ENCODE measurements at places on chromosomes 7 and 10.

- DNase-seq: no peak
Measured at GRCh38 chr7:150756858-150757257, 19.6 kb downstream of the GIMAP5 start.

DNA sequence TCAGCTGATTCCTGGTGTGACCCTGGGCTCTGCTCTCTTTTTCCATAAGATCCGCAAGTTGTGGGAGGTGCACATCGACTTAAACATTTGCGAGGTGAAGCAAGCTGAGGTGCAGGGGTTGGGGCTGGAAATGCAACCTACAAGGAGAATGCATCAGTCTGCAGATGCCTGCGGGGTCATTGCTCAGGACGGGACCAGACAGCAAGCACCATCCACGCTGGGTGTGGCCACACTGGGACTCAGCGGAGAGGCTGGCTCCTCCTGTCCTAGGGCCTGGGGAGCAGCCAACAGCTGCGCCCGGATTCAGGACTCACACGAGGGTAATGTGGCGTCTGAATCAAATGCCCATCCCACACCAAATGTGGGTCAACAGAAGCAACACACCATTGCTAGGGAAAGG, 33.8 kb downstream of the STK32C start:
- no peak for DNase-seq

GRCh38 chr10:29756451-29756850, 121.7 kb upstream of the SVIL start:
- DNase-seq: no peak

- DNase-seq: no peak
Measured at GRCh38 chr10:5568984-5569383, 44.2 kb downstream of the CALML3 start.

GRCh38 chr7:77388055-77388641, 28.0 kb downstream of the GSAP start:
- no peak for DNase-seq

GRCh38 chr10:86123304-86123703, 243.3 kb downstream of the GRID1 start:
- DNase-seq: no peak

DNA sequence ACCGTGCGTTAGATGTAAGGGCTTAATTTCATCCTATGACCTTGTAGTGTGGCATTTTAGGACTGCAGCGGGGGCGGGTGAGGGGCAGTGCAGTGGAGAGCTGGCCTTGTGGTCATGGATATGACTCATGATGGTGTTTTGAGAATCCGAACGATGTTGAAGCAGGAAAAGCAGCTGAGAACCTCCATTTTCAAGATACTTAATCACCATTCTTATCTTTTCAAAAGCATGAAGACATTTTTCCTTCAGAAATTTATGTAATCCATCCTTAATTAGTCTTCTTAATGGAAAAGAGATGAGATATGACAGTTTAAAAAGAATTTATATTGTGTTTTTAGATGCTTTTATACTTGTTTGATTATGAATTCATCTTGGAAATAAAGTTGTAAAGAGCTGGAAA, 9.6 kb downstream of the ATP5F1C start:
- no peak for DNase-seq

- DNase-seq: no peak
Measured at GRCh38 chr10:30751678-30752331, 122.3 kb upstream of the LYZL2 start.

DNA sequence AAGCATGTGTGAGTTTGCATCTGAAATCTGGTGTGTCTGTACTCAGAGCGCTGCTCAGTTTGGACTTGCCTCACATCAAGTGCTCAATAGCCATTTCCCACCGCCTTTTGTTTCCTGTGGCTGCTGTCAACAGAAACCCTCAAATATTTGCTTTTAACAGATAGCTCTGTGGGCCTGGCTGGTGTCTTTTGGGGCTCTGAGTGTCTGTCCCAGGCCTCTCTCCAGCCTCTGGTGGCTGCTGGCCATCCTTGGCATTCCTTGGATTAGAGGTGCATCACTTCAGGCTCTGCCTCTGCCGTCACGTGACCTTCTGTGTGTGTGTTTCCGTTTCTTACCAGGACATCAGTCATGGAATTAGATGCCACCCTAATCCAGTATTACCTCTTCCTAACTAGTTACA, 9.3 kb downstream of the YKT6 start:
- no peak for DNase-seq

DNA sequence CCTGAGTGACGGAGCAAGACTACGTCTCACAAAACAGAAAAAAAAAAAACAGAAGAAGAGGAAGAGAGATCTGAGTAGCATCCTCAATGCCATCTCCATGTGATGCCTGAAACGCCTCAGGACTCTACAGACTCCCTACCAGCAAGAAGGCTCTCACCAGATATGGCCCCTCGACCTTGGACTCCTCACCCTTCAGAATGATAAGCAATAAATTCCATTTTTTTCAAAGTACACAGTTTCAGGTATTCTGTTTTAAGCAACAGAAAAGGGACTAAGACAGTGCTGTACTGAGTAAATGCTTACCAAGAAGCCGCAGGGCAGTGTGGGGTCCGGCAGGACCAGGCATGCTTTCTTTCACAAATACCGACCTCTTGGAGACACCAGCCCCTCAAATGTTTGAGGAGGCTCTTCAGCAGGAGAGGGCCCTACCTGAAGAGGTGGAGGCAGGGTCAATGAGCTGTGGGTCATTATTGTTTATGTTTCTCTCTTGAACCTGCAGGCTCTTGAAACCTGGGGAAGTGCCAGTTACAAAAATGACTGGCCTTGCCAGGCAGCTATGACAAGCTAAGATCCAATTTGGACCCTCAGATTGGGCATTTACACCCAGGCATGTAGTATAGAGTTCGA, 204.1 kb upstream of the LYZL1 start:
- DNase-seq: no peak

GRCh38 chr10:87636313-87636915, 23.3 kb upstream of the PAPSS2 start:
- DNase-seq: no peak

DNA sequence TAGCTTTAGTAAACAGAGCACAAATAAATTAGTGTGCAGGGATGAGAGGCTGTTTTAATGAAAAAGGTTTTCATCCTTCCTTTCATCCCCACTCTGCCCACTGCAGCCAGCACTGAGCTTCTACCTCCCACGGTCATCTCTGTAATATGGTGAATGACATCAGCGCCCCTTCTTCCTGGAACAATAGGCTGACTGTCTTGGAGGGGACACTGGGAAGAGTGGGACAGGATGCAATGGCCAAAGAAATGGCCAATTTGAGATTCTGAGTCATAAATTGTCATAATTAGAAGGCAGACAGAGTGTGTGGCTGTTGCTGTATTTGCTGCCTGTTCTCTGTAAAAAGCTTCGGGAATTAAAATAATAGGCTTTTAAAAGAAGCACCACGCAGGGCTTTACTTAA, 126.7 kb upstream of the CALN1 start:
- no peak for DNase-seq

GRCh38 chr10:86339226-86339865, 27.2 kb downstream of the GRID1 start:
- no peak for DNase-seq

GRCh38 chr7:80721883-80722615, 83.6 kb downstream of the CD36 start:
- DNase-seq: no peak
